ENCODE measurements at places on chromosomes 2 and 18.

DNA sequence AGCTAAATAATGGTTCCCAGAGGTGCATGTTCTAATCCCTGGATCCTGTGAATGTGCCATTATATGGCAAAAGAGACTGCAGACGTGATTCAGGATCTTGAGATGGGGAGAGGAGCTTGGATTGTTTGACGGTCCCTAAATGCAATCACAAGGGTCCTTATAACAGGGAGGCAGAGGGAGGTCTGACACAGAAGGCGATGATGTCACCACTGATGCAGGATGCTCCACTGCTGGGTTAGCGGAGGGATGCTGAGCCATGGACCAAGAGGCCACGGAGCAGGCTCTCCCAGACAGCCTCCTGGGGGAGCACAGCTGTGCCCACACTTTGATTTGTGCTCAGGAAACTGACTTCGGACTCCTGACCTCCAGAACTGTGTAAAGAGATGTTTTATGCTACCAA lies 156.2 kb downstream of the UXS1 start:
- no peak for DNase-seq

DNA sequence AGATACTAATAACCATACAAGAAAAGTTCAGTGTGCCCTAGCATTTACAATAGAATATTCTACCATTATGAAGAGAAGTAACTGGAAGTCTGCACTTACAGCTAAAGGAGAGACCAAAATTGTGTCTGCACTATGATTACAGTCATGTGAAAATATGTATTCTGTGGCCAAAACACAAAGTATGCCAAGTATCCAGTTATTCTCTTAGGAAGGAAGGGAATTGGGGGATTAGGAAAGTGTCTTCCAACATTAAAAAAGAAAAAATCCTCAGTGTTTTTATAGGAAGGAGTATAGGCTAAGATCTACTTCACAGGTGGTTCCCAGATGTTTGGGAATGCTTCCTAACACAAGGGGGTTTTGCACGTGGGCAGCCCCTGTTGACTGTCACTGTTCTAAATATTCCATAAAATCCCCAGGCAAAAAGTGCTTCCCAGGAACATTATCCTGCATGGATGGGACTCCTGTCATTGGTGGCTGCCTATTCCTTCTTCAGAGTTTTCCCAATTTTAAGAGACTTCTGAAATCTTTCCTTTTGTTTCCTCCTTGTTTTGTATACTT lies 180.2 kb upstream of the KLHL29 start:
- no peak for DNase-seq

DNA sequence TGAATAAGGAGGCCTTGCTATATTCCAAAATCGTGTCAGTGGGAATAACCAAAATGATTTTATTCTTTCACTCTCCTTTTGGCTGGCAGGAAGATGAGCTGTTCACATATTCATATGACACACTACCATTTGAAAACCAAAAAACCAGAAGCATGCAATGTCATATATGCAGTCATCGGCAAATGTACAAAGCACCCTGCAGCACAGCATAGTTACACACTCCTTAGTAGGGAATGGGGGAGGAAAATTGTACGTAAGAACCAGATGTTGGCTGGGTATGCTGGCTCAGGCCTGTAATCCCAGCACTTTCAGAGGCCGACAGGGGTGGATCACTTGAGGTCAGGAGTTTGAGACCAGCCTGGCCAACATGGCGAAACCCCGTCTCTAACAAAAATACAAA lies 176.6 kb downstream of the GFPT1 start:
- DNase-seq = no peak

DNA sequence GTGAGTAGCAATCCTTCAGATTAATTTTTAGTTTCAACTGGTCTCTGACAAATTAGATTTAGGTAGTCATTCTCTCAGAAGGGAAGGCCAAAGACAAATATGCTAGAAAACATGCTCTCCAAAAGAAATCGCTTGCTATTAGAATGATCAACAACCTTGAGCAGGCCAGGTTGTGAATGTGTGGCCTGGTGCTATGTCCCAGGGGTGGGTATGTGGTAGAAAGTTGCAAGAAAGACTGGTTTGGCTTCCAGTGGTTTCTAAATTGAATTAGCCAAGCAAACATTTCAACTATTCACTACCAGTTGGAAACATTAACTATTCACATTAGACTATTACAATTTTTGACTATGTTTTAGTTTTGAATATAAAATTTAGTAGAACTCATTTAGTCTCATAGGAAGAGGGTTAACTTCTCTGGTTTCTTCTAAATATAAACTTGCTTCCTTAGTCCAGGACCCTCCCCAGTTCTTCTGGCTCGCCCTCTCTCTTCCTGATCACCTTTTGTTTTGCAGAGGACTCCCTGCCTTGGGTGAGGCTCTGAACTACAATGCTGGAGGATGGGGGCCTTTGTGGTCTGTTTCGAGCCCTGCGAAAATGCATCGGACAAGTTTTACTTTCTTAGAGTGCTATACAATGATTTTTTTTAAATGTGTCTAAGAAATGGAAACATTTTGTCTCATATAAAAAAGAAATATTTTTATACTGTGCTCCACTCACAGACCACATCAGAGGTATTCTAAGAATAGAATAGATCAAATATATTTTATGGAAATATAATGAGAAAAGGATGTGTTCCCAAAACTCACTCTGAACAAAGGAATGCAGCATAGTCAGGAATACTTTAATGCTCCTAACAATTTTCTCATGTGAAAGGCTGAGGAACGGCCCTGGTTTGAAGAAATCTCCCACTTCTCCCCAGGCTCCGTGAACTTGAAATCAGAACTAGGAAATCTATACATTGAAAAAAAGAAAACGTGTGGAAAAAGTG lies 375.0 kb upstream of the ZEB2 start:
- no peak for DNase-seq

- DNase-seq = no peak
Measured at GRCh38 chr2:36485521-36485920, 112.4 kb downstream of the FEZ2 start.

DNA sequence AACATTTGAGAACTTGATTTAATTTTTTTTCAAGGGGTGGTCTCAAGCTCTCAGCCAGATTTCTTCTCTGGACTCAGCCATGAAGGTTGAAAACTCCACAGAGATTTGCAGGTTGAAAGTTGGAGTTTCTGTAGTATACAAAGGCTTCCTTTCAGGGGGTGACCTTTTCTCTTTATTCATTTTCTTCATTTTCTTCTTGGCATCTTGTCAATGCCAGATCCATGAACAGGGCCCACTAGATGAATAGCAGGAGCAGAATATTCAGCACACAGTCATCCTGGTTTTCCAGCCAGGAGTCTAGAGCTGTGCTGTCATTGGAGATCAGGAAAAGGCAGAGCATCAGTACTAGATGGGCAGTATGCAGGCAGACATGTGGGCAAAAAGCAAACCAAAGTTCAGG lies 62.0 kb downstream of the INSIG2 start:
- no peak for DNase-seq

- DNase-seq = no peak
Measured at GRCh38 chr2:199895406-199895805, 15.7 kb upstream of the C2orf69 start.

GRCh38 chr18:77571743-77572142 lies 322.1 kb downstream of the GALR1 start:
- no peak for DNase-seq

DNA sequence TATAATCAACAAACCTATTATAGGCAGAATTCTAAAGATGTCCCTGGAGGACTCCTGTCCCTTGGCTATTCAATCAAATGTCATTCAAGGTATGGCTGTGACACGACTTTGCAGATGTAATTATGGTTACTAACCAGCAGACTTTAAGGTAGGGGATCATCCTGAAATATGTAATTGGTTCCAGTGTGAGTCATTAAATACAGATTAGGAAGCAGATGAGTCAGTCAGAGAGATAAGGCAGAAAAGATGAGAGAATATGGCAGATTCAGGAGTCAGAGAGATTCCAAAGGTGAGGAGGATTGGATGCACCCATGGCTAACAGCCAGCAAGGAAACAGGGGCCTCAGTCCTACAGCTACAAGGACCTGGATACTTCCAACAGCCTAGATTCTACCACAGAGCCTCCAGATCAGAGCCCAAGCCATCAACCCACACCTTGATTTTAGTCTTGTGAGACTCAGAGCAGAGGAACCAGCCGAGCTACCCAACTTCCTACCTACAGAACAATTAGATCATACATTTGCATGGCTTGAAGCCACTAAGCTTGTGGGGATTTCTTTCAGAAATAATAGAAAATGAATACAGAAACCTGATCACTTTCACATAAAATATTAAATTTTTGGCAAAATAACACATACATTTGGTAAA lies 11.2 kb upstream of the PROM2 start:
- DNase-seq = no peak

- no peak for DNase-seq
Measured at GRCh38 chr2:130287656-130288026, 55.1 kb upstream of the IMP4 start.

DNA sequence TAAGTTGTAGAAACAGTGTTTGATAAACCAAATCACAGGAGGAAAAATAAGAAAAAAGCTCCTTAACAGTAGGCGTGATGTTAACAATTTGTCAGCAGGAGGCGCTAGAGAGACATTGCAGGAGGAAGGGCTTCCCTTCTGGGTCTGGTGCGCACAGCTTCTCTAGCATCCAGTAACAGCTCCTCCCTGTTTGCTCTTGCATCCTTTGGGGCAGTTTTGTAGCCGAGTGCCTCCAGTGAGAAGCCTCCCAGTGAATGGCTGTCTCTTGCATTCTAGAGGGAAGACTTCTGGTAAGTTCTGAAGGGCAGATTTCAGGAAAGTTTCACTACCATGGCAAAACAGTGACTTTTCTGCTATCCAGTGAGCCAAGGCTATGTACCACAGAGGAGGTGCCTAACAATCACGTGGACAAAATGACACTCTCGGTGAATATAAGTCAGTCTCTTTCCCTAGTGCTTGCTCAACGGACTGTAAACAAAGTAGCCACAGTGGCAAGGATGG lies 9.5 kb upstream of the ZNF396 start:
- DNase-seq = no peak

Measured in stimulated activated CD4-positive, alpha-beta T cell treated with anti-CD3 and anti-CD28 coated beads, Interleukin-1b, Interleukin-23, amount 100 ng/mL, for 24 hours (primary cell).